ENCODE measurements at places on chromosomes 7 and 10. TPM values are rescaled to one million over a fixed set of nuclear protein-coding genes. Genes with fewer than 3 reads are reported as not detected.
A peak's percentile ranks its signal among the peaks of the same experiment; 100 is the strongest.

NEBL gene
- 11.7 TPM for total RNA-seq

TRIM50 gene
- under 0.01 TPM for total RNA-seq

ABCC2 gene
- total RNA-seq = 0.66 TPM

GALNT17 gene
- not detected for total RNA-seq

ZCWPW1 gene
- 1.0 TPM for total RNA-seq

EZH2 gene
- 4.8 TPM for total RNA-seq

VSTM4 gene
- not detected for total RNA-seq

INA gene
- 3.0 TPM for total RNA-seq

VWA2 gene
- total RNA-seq = 0.14 TPM

ITIH5 gene
- not detected for total RNA-seq

DGKI gene
- total RNA-seq = 1.5 TPM

DNA sequence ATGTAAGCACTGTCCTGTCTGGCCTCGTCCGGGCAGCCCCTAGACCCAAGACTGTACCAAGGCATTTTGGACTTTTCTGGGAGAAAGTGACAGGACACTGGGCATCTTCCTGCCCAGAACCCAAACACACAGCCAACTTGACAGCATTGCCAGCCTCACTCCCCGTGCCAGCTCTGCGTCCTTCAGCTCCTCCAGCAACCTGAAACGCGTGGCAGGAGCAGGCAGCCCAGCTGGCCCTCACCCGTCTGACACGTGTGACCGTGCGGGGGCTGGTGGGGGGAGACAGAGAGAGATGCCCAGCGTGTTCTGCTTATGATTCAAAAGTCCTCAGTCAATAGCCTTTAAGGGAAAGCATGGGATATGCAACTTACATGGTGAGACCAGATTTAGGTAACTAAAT lies 50.3 kb upstream of the SLC29A3 start:
- DNase-seq = no peak

- DNase-seq = no peak
Observed at GRCh38 chr7:11235491-11235890, 261.8 kb downstream of the PHF14 start.

DNA sequence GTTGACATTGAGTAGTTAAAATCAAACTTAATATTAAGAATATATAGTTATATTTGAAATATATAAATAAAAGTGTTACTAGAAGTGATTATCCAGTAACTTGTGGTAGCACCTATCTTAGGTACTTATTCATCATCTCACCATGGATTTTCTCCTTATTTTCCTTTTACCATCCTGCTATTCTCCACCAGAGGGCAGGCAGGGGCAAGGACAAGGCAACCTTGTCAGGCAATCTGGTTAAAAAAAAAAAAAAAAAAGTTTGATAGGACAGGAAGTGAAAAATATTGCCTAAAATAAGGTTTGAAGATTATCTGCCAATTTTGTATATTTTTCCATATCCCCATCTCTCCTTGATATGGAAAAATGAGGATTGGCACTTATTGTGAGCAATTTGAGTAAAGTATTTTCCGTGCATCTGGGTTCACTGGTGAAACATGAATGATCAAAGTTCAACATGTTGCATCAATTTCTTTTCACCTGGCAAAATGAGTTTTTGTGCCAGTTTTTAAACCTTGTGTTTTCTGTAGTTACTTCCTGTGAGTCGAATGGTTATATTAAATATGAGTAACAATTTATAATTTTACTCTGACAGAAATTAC lies 256.7 kb downstream of the AGMO start:
- DNase-seq = peak; percentile 33

DNA sequence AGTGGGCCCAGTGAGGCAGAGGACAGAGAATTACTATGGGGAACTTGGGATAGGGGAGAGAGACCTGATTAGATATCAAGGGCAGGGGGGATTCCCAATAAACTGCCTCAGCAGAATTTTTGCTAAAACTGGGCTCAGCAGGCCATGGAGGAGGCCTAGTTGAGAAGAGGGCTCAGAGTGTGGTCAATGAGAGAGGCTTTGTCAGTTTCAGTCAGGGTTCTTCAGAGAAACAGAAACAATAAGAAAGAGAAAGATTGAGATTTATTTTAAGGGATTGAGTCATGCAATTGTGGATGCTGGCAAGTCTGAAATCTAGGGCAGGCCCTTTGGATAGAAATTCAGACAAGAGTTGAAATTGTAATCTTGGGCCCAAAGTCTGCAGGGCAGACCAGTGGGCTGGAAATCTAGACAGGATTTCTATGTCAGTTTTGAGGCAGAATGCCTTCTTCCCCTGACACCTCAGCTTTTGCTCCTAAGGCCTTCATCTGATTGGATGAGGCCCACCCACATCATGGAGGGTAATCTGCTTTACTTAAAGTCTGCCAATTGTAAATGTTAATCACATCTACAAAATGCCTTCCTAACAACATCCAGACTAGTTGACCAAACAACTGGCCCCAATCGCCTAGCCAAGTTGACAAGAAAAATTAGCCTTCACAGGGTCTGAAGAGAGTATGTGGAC lies 33.5 kb upstream of the CCSER2 start:
- no peak for DNase-seq

- no peak for DNase-seq
Observed at GRCh38 chr7:111390000-111390399, 172.3 kb downstream of the IMMP2L start.

DNA sequence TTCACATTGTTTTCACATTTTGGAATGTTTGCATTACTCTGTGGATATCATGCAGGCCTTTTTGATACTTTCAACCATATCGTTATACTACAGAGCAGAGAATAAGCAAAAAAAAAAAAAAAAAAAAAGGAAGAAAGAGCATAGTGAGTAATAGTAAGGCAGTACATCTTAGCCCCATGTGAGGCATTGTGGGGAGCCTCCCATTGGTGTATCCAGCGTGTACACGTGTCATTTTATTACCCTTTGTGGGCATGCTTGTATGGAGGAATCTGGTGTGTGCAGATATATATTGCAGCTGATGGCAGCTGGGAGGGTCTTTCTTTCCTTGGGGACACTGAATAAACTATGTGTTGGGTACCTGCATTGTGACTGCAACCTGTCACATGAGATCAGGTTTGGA lies 19.6 kb downstream of the R3HCC1L start:
- no peak for DNase-seq

DNA sequence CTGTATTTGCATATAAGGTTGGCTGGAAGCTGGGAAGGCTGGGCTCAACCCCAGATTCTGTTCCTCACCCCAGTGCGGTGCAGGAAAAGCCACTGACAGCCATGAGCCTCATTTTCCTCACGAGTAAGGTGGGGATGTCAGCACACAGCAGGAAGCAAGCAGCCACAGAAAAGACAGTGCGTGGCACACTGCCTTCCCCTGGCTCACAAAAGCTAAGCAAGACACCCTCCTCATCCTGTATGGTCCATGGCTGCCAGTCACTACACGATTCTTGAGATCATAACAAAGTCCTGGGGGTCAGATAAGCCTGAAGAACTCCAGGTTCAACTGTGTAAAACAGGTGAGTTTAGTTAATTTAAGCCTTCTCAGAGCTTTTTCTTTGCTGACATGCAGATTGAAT lies 28.9 kb upstream of the DDC start:
- DNase-seq = no peak

DNA sequence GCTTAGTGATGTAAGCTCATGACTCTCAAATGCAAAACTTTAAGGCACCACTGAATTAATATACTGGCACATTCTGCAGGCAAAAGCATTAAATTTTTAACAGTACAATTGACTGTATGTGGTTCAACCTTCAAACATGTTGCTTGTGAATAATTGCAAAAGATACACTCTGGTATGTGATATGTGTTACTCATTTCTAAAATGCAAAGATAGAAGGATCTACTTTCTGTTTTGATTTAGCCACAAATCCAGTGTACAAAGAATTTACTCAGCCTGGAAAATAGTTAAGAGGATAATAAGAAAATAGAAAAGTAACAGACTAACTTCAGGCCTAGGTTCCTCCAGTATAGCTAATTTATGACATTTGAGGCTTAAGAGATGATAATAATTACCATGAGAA lies 66.6 kb upstream of the NOBOX start:
- DNase-seq = no peak

GRCh38 chr7:123305840-123306375 lies 106.1 kb upstream of the SLC13A1 start:
- no peak for DNase-seq

GRCh38 chr7:95546647-95547046 lies 49.7 kb downstream of the PDK4 start:
- no peak for DNase-seq

DNA sequence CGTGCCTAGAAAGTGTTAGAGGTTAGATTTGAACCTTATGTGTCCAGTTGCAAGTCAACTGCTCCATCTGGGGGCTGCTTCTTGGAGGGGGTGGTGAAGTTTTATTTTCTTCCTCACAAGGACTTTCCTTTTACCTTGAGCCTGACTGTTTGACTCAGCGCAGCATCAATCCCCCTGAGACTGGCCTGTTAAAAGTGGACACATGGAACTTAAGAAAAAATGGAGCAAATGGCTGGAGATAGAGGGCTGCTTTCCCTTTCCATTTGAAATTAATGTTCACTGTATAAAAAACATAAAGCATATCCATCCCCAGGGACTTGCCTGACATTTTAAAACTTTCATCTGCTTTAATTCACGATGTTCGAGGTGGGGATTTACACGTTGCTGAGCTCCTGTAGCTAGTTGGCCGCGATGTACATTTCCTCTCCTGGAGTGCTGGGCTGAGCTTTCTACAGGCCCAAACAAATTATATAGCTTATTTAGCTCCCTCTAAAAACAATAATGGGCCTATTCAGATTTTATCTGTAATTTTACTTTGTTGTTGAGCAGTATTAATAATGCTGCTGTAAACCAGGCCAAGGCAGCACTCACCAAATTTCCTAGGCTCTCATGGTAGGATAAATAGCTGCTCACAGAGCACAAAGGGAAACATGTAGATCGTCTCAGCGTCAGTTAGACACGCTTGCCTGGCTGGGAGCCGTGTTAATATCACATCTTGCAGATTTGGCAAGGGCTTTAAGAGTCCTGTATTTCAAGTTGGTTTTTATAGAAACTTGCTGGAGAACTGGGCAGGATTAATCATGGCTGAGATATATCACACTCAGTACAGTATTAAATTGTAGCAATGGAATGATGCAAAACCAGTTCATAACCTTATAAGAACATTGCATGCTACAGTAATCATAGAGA lies 251.5 kb downstream of the LRMDA start:
- no peak for DNase-seq

DNA sequence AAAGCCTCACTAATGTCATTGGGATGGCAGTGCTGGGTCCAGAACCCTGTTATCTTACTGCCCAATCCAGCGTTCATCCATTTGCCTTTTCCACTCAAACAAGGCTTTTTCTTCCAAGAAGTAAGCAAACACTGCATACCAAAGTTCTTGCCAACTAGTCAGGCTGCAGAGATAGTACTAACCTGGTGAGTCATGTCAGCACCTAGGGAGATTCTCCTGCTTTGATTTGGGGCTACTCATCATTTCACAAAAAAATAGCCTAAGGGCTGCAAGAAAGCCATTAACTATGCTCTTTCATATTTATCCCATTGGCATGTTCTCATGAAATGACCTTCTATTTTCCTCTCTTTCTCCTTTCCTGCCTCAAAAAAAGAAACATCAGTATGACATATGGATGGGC lies 142.6 kb downstream of the TWIST1 start:
- DNase-seq = peak; percentile 90

GRCh38 chr7:145696071-145696470 lies 420.5 kb upstream of the CNTNAP2 start:
- no peak for DNase-seq

GRCh38 chr7:27955011-27955410 lies 215.0 kb downstream of the TAX1BP1 start:
- no peak for DNase-seq

DNA sequence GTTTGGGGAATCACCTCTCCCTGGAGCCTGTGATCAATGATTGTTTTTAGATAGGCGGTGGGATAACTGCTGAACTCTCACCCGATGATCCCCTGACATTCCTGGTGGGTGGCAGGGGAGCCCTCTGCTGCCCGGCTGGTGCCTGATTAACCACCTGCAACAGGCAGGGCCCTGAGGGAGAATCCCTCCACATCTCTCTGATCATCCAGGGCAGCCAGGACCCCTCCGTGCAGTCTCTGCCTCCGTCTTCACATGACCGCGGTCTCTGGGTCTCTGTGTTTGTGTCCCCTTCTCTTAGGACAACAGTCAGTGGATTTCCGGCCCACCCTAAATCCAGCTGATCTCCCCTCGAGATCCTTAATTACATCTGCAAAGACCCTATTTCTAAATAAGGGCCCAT lies 17.4 kb downstream of the CALML5 start:
- DNase-seq = no peak

DNA sequence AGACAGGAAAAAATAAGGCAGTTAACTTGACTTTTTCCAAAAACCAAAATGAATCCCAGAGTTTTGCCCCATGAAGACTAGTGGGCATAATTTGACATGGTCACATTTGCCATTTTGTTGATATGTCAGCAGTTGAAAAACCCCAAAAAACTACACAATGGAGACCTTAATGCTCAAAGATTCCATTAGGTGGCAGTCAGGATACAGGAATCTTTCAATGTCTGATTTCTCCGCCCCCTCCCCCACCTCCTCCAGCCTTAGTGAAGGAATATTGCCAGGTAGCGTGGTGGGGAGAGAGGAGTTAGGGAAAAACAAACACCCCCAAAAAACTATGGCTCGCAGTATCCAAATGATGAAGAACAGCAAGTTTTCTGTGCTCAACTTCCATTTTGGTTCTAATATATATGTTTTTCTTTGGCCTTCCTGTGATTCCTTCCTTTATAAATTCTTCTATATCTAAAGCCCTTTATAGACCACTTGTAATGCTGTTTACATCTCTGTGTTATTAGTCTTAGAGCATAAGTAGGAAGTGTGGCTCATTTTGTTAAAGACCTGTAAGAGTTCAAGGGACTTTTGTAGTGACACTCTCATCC lies 6.7 kb upstream of the SMNDC1 start:
- peak; percentile 47 for DNase-seq

DNA sequence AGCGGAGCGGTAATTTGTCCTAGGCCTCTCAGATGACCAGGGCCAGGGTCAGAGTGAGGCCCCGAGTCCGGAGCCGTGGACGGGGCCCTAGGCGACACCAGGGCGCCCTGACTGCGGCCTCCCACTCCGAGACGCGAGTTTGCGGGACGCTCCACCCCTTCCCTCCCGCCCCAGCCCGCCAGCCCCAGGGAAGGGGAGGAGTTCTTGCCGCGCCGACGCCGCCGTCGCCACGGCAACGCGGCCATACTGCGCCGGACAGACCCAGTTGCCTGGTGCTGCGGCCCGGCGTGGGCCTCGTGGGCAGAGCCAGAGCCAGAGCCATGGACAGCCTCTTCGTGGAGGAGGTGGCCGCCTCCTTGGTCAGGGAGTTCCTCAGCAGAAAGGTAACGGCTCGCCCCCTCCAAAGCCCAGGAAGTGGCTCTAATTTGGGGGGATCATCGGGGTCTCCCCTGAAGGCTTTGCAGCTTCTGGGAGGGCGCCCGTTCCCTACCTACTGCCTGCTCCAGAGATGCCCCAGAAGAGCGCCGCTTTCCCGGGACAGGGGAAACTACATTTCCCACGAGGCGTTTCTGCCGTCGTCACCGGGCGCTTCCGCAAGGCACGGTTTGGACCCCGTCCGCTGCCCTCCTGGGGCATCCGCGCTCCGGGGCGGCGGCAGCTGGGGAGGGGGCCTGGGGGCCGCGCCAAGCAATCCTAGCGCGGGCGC lies at the start of gene MINDY4:
MINDY4 (plus strand) TSS at position 244 of the 706 bp plus-strand sequence; CDS start at position 321, 77 bp downstream.
- peak; percentile 46 for DNase-seq

GRCh38 chr7:154743206-154743605 lies 259.7 kb downstream of the PAXIP1 start:
- no peak for DNase-seq

- DNase-seq = no peak
Observed at GRCh38 chr10:86709396-86710185, 41.3 kb downstream of the LDB3 start.

- DNase-seq = no peak
Observed at GRCh38 chr7:47197486-47197885, 384.4 kb downstream of the TNS3 start.

Measured in mammary epithelial cell (primary cell).